ENCODE measurements at places on chromosomes 16 and 17.

DNA sequence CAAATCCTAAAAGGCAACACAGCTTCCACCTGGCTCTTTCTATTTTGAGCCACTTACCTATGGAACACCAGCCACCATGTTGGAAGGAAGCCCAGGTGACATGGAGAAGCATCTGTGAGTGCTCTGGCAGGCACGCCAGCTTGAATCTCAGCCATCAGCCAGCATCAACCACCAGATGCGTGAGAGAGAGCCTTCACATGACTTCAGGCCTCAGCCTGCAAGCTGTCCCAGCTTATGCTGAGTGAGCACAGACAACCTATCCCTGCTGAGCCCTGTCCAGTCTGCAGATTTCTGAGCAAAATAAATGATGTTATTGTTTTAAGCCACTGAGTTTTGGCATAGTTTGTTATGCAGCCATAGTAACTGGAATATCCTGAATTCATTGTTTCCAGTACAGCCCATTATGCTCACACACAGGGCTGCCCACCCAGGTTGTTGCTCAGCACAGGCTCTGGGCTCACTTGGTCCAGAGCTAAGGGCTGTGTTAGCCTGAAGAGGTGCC lies 35.1 kb downstream of the TMEM238L start:
- no peak for DNase-seq

DNA sequence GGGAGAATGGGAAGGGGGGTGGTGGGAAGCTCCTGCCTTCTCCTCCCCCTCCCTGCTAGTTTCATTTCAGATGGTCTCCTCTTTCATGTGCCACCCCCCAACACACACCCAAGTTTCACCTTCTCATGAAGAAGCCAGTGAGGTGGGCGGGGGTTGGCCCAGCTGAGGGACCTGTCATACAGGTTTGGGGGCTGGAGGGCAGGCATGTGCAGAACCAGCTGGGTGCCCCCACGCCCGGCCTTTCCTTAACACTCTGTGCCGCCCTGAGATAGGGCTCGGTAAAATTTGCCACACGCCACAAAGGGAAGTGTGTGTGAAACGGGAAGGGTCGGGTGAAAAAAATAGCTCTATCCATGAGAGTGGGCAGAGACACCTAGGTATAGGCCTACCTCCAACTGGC lies 57.4 kb downstream of the PIPOX start:
- no peak for DNase-seq

- DNase-seq, result no peak
Observed at GRCh38 chr17:65305778-65306177, 168.6 kb downstream of the RGS9 start.

GRCh38 chr17:10033959-10034358 lies 128.9 kb upstream of the RCVRN start:
- DNase-seq, result no peak

DNA sequence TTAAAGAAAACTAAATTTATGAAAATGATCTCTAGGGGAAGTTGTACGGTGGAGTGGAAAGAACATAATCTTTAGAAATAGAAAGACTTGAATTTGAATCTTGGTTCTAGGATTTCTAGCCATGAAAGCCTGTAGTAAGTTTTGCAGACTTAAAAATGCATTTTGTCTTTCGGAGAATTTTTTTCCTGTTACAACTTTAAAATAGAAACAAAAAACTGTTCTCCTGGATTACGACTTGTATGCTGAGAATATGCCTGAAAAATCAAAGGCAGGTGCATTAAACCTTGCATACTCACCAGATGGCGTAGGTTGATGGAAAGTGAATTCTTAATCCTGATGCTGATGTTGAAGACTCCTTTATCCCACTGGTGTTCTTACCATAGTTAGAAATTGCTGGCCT lies 7.5 kb upstream of the MPHOSPH6 start:
- no peak for DNase-seq

GRCh38 chr17:56595108-56595418 lies 1.6 kb downstream of the NOG start:
- no peak for DNase-seq
